A549 treated with CpdA at 1 μM for 4 hours (cell line): ENCODE measurements at places on chromosomes 3 and 15. TPM values are rescaled to one million over a fixed set of nuclear protein-coding genes. Genes with fewer than 3 reads are reported as not detected.

TMEM108 gene
- not detected in 5 replicates for total RNA-seq

TLR9 gene
- 0.08 TPM in 2 of 5 replicates, not detected in the others for total RNA-seq

IQCF5 gene
- total RNA-seq, result not detected in 5 replicates

HRH1 gene
- 8.8 to 9.7 TPM (median 9.0 TPM) in 5 replicates for total RNA-seq

FAM227B gene
- total RNA-seq, result 0.73 to 1.5 TPM (median 0.96 TPM) in 5 replicates

TEX55 gene
- total RNA-seq, result 0.03 TPM in 1 of 5 replicates, not detected in the others

GABRB3 gene
- total RNA-seq, result 63.6 to 86.1 TPM (median 78.5 TPM) in 5 replicates

LIPH gene
- 7.5 to 8.5 TPM (median 8.1 TPM) in 5 replicates for total RNA-seq

SYNPR gene
- not detected in 5 replicates for total RNA-seq

CIB1 gene
- total RNA-seq, result 187 to 260 TPM (median 238 TPM) in 5 replicates

RCN2 gene
- total RNA-seq, result 58.8 to 72.7 TPM (median 66.4 TPM) in 5 replicates

GRM2 gene
- total RNA-seq, result 0.05 to 0.18 TPM (median 0.09 TPM) in 4 of 5 replicates, not detected in the other

REC114 gene
- total RNA-seq, result not detected in 5 replicates

SRPRB gene
- 58.0 to 80.3 TPM (median 65.8 TPM) in 5 replicates for total RNA-seq

MORC1 gene
- not detected in 5 replicates for total RNA-seq

SLC28A2 gene
- not detected in 5 replicates for total RNA-seq

ABHD5 gene
- total RNA-seq, result 15.6 to 23.5 TPM (median 18.6 TPM) in 5 replicates

CP gene
- total RNA-seq, result 3.4 to 8.3 TPM (median 5.9 TPM) in 5 replicates

TGM4 gene
- 0.02 to 0.08 TPM (median 0.06 TPM) in 4 of 5 replicates, not detected in the other for total RNA-seq

COL8A1 gene
- not detected in 5 replicates for total RNA-seq

ETFA gene
- 233 to 281 TPM (median 267 TPM) in 5 replicates for total RNA-seq

FSTL1 gene
- 56.5 to 90.5 TPM (median 70.8 TPM) in 5 replicates for total RNA-seq

PLCB2 gene
- 0.27 to 1.3 TPM (median 0.48 TPM) in 5 replicates for total RNA-seq
